CD4-positive, alpha-beta T cell treated with Interleukin-17A for 4 hours (primary cell): ENCODE measurements at places on chromosomes 3 and 15.

DNA sequence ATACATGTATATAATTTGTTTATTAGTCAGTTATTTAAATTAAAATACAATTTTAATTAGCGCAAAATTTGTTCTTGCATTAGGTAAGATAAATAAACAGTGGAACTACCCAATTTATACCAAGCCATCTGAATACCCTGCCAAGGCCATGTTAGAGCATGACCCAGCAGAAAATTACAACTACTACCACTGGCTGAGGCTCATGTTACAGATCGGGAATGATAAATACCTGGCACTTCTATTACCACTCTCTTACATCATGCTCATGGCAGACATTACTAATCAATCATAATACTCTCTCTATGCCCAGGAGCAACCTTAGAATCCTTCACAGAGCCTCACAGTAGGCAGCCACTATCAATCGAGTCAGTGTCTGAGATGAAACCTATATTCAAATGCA is 21.2 kb upstream of the LMOD3 start:
- DNase-seq, result no peak

GRCh38 chr3:46935168-46935858 is 41.2 kb downstream of the CCDC12 start:
- no peak for DNase-seq

- DNase-seq, result no peak
Observed at GRCh38 chr15:42210696-42211095, 2.6 kb upstream of the VPS39 start.

DNA sequence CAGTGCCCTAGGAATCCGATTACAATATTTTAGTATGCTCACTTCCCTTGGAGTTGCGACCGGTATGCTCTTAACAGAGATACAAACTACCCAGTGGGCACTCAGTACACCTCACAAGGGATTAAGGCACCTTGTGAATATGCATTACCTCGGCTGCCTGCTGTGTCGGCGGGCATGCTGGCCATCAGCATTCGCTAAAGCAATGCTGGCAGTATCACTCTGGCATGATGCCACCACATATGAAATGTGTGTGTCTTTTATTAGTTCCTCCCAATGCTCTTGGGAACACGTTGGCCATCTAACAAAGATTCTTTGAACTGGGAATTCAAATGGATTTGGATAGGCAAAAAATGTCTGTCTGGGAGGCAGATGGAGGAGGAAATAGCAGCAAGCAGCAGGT is 67.4 kb upstream of the FOXB1 start:
- DNase-seq, result no peak

GRCh38 chr3:84946240-84946639 is 12.5 kb upstream of the CADM2 start:
- no peak for DNase-seq

GRCh38 chr15:65374821-65375401 is 2.9 kb downstream of the IGDCC3 start:
- DNase-seq, result no peak

- no peak for DNase-seq
Observed at GRCh38 chr3:30289766-30290165, 316.6 kb upstream of the TGFBR2 start.

GRCh38 chr3:54126551-54126950 is 4.2 kb downstream of the CACNA2D3 start:
- DNase-seq, result no peak

DNA sequence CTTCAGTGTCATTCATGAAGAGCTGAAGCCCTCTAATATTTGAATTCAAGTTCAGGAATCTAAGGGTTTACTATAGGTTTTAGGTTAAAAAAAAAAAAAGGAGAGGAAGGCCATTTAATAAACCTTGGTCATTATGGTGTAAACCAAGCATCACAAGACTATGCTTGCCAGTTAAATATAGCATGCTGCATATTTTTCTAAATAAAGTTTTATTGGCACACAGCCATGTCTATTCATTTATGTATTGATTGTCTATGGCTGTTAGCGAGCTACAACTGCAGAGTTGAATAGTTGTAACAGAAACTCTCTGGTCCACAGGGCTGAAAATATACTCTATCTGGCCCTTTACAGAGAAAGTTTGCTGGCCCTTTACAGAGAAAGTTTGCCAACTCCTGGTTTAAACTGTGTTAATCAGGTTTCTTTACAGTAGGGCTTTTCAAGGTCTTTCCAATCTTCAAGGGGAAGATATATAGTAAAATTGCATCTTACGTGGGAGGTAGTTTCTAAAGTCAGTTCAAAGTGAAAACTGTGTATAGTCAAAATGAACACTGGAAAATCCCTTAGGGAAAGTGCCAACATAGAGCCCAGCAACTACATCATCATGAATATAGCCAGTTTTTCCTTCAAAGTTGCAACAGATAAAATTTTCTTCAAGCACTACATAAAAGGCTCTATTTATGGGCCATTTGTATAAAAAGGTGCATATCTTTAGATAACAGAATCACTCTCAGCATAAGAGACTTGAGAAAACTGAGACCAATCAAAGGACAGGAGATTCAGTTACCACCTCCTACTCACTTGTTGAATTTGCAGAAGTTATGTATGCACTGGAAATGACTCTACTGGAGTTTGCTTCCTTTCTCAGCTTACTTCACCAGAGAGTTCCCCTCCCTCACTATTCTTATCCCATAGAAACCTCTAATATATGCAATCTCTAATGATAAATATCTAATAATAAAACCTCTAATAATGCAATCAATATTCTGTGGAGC is 49.7 kb upstream of the FRMD4B start:
- DNase-seq, result no peak

- DNase-seq, result no peak
Observed at GRCh38 chr3:12751571-12751970, 7.5 kb downstream of the TMEM40 start.

DNA sequence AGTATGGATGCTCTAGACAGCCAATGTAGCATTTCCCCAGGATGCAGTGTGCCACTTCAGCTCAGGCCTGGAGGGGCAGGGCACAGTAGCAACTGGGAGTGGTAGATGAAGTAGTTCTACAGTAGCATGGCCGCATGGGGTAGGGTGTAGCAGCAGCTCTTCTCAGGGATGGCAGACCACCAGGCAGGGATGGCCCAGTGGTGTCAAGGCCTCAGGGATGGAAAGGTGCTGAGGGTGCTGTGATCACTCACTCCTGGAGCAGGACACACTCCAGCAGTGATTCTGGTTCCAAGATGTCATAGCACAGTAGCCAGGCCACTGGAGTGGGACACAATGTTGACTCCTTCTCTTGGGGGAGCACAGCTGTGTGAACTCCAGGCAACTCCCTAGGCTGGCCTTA is 210.9 kb upstream of the LYSMD4 start:
- no peak for DNase-seq

- no peak for DNase-seq
Observed at GRCh38 chr3:190617185-190617584, 103.3 kb downstream of the IL1RAP start.

DNA sequence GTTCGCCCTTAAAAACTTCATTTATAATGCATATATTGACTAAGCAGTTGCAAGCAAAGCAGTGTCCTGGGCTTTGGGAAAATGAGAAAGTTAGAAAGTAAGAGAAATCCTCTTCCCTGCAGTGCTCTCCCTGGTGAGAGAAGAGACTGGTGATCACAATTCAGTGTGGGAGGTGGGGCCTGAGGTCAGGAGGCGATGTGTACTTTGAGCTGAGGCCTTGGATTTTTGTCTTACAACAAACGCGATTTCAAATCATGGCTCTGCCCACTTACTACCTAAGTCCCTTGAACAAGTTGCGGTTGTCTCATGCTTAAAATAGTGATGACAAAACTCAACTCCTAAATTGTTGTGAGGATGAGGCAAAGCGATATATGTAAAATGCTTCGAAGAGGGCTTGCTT is 316.3 kb upstream of the NECTIN3 start:
- DNase-seq, result no peak

DNA sequence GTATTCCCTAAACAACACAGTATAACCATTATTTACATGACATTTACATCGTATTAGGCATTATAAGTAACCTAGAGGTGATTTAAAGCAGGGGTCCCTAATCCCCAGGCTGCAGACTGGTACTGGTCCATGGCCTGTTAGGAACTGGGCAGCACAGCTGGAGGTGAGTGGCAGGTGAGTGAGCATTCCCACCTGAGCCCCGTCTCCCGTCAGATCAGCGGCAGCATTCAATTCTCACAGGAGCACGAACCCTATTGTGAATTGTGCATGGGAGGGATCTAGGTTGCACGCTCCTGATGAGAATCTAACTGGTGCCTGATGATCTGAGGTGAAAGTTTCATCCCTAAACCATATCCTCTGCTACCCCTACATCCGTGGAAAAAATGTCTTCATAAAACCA is 138.2 kb downstream of the ATP10A start:
- no peak for DNase-seq

DNA sequence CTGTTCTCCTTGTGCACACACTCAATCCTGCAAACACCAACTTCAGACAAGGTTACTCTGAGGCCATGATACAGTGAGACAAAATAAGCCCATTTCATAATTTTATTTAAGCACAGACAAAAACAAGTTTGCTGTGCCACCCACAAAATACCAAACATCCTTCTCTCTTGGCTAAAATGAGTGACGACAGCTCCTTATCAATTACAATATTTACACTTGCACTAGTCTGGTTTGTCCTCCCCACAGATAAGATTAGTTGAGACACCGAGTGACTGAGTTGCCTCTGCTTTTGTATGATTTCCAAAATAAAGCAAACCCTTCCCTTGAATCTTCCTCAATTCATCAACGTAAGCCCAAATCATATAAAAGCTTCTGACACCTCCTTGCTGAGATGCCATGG is 233.5 kb upstream of the ATP10A start:
- DNase-seq, result no peak

GRCh38 chr15:94582368-94582767 is 351.0 kb downstream of the MCTP2 start:
- peak; percentile 9 for DNase-seq

- no peak for DNase-seq
Observed at GRCh38 chr3:71346061-71346460, 237.5 kb downstream of the FOXP1 start.

- DNase-seq, result no peak
Observed at GRCh38 chr3:161671141-161671540, 174.5 kb downstream of the OTOL1 start.

DNA sequence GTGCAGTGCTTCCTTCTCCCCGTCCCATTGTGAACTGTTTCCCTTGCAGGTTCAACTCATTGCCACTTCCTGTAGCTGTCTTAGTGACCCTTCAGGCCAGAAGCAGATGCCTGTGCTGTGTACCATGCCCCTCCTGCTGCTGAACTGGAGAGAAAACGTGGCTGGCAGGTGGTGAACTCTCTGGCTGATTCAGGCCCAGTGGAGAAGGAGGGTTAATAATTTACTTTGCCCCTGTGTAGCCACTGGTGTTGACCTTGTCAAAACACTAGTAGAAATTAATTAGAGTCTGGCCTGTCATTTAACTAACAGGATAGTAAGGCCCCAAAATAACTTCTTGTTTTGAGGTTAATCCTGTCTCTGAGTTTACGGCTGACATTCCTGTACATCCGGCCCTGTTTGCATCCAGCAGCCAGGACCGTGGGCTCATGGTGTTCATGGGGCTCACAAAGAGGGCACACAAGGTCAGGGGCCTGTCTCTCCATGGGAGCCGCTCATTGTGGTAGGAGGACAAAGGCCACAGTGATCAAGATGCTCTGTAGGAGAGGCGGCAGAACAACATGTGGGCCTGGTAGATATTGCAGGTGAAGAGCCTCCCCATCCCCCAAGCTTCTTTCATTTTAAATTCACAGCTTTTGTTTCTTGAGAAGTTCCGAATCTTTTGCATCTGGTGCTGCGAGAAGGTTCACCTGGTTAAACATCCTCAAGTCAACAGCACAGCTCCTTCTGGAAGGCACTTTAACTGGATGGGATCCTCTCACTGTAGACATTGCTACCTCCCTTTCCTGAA is 101.6 kb downstream of the CGNL1 start:
- no peak for DNase-seq

DNA sequence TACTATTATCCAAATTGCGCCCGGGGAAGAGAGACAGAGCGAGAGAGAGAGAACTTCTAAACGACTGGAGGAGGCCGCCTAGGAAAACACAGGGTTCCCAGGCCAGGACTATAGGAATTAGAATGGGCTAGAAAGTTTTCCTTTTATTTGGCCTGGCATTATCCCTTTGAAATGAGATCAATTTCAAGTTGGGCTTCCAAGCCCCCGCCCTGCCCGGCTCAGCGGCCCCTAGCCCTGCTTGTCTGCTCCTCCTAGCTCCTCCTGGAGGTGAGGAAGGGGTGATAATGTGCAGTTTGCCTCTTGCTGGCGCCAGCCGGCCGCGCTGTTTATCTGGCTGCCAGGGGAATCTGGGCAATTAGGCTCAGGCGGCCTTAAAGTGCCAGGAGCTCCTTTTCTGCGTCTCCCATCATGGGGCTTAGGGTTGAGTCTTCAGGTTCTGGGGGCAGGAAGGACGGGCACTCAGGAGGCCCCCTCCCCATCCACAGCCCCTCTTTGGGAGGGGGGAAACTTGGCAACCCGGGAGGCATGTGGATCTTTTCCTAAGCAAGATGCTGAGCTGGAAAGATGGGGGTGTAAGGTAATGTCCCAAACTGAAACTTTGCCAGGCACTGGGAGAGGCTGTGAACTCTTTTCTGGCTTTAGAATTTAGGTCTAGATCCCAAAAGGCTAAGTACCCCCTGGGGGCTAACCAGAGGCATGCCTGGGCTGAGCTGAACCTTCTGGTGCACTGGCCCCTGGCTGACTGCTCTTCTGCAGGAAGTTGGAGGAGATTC is 5.5 kb downstream of the SMAD6 start:
- no peak for DNase-seq

DNA sequence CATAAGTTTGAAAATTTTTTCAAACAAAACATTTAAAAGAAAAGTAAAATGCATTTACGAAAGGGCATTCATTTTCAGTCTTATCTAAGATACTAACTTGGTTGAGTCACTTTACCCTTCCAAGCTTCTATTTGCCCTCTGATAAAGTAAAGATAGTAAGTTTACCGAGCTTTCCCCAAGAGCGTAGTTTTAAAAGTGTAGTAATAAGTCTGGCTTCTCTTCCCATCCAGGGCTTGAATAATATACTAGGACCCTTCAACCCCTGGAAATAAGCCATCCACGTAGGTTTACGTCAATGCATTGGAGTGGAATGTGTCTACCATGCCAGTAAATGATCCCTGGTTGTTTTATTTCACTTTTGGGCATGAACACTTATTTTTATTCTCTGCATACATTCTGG is 608.3 kb downstream of the NTRK3 start:
- no peak for DNase-seq

DNA sequence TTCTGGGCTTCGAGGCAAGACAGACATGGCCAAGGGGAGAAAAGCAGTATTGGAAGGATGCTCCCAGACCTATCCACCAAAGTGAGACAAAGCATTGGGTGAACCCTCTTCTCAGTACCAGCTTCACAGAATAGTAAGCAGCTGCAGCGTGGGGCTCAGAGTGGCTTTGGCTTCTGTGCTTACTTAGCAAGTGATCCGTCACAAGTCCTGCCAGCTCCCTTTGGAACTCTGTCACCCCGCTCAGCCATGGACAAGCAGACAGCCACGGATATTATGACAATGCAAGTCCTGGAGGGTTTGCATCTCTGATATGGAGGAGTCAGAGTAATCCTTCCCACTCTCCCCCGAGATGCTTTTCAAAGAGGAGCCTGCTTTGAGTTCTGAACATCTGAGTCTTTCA is 90.8 kb downstream of the SLCO3A1 start:
- no peak for DNase-seq
